ENCODE measurements at places on chromosomes 3 and 15.

DNA sequence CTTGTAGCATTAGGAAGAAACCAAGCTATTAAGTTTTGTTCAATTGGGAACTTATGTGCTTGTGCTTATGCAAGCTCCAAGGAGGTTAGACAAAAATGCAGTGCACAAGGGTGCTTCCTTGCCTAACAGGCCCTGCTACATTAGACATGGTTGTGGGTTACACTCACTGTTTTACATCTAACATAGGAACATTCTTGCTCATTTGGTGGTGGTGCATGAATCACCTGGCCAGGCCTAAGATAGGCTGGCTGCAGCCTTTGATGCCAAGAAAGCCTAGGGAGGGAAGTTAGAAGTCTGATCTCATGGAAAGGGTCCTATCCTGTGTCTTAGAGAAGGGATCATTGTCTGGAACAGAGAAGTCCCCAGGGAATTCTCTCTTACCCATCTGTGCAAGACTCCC lies 43.5 kb downstream of the CA12 start:
- DNase-seq, result no peak

GRCh38 chr15:52710050-52710707 lies 31.0 kb upstream of the ATOSA start:
- no peak for DNase-seq

DNA sequence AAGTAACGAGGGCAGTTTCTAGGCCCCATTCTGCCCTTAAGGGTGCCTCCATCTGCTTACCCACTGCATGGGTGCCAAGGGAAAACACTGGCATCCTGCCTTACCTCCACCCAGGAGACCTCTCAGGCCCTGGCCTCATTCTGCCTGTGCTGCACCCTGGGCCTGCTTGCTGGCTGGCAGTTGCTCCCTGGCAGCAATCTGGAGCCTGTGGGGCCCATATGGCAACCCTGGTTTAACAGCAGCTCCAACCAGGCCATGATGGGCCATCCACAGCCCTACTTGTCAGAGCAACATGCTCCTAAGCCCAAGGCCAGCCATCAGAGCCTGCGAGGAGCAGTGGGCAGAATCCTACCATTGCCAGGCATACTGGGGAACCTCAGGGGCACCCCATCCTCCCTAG lies 3.7 kb downstream of the C3orf18 start:
- DNase-seq, result no peak

DNA sequence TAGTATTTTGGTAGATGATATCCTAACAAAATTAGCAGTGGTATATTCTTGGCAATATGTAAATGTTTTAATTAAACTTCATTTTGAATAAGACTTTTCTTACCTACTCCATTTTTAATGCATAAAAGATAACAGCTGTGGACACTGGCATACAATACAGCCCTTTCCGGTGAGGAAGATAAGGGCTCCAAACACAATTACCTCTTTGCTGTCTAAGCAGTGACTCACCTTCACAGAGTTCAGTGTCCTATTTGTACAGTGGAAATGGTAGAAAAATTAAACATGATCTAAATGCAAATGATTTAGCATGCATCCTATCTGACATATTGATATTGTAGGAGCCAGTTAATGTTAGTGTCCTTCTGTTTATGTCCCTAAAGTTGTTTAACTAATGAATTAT lies 969.4 kb downstream of the PLOD2 start:
- DNase-seq, result no peak

DNA sequence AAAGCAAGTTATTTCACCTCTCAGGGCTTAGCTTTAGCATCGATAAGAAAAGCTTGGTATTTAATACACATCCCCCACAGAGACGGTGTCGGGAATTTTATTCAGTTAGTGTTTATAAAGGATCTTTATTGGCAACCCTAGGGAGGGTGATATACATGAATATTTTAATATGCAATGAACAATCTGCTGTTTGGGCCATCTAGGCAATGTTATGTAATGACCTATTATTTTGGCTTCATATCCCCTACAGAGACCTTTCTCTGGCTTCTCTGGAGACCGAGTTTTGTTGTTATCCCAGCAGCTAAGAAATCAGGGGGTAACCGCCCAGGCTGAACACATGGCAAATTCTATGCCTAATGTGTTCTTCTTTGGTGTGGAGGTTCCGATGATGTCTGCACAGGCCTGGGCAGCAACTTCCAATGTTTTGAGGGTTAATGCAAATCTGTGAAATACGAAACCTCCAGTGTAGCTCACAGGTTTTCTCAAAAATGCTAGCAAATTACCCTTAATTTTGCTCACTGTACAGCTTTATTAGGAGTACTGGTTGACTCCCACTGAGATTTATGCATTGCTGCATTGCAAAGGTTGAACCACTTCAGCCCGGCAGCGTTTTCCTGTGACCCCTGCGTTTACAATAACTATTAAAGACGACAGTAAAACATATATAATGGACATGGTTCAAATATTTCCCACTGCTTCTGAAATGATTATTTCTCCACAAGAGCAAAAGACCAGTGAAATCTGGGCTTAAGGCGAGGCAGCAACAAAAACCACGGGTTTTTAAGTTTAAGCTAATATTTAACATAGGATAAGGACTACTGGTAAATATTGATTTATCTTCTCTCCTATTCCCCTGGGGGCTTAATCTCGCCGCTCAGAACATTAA lies 298.3 kb upstream of the NR2E3 start:
- no peak for DNase-seq

DNA sequence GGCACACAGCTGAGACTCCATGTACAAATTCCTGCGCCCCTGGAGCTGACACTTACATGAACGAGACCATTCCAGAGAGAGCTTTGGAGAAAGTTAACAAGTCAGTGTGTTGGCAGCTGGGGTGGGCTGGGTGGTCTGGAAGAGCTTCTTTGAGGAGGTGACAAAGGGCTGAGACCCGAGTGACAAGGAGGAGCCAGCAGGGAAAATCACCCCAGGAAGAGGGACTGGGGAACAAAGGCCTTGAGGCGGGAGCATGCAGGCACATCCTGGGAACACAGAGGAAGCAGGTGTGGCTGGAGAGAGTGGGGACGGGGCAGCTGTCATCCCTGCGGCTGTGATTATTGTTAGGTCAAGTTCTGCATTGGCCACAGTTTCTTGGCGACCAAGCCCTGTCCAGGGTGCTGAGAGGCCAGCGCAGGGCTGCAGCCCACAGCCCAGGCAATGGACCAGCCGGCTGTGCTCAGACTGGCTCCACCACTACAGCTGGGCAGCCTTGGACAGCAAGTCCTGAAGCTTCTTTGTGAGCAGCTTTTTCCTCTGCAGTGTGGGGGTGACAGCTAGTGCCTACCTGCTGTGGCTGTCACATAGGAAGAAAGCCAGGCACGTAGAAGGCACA lies 34.2 kb upstream of the PRR23E start:
- no peak for DNase-seq

GRCh38 chr15:90869140-90869541 lies 753 bp downstream of the FURIN start:
- DNase-seq, result no peak

DNA sequence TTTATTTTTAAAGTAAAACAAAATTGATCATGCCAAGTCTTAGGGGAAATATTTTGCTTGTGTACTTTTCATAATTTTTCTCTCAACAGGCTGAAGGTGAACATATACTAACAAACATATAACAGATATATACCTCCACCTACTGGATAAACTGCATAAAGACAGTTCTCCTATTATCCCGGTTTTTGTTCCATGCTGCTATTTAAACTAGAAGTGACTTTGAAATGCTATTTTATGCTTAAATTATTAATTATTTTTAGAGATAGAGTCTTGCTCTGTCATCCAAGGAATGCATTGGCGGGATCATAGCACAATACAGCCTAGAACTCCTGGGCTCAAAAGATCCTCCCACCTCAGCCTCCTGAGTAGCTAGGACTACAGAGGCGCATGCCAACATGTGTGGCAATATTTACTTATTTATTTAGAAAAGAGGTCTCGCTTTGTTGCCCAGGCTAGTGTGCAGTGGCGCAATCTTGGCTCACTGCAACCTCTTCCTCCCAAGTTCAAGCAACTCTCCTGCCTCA lies 49.8 kb downstream of the ST3GAL6 start:
- DNase-seq, result peak; percentile 16

GRCh38 chr3:123046262-123047061 lies 18.9 kb upstream of the SEMA5B start:
- no peak for DNase-seq

DNA sequence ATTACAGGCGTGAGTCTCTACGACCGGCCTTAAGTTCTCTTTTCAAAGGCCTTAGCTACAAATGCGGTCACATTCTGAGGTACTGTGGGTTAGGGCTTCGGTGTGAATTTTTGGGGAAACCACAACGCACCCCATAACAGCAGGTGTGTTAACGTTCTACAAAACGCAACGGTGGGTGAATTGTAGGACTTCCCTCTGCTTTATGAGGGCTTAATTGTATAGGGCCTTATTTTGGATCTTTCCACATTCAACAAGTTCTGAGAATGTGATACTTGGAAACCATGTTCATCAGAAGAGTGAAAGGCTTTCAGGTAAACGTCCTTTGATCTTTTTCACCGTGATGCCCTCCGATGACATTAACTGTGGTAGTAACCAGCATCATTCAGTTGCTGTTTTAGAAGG lies 998.6 kb upstream of the CFAP20DC start:
- DNase-seq, result peak; percentile 62

- no peak for DNase-seq
These were observed 25.4 kb downstream of the LINGO1 start for GRCh38 chr15:77607111-77607893.

DNA sequence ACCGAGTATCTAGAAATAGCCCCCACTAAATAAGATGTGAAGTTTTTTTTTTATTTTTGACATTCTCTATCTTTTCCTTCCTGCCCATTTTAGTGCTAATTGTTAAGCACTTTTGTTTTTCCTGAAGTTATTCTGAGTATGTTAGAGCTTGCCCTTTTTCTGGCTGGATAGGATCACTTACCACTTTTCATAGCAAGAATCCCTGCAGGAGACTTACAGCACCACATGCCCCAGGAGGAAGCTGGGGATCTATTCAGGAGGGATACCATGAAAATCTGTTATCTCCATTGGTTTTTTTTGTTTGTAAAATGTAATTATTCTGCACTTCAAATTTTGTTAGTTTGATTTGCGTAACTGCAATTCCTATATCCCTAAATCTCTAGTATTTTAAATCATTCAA lies 968.4 kb downstream of the ZPLD1 start:
- DNase-seq, result no peak

DNA sequence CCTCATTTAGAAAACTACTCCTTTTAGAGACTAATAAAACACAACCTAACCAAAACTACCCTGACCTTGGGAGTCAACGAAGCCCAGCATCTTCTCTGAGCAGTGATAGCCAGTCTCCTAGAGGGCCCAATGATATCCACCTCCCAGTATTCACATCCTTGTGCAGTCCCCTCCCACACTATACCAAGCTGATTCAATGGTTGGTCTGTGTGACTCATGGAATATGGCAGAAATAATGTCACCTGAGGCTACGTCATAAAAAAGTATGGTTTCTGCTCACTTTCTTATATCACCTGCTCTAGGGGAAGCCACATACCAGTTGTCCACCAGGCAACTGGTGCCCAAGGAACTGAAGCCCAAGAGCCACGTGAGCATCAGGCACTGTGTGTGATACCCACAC lies 21.4 kb upstream of the USF3 start:
- DNase-seq, result no peak

- no peak for DNase-seq
These were observed 42.2 kb downstream of the FOXP1 start for GRCh38 chr3:71541313-71541712.

- DNase-seq, result no peak
These were observed 90.6 kb downstream of the CACNA1D start for GRCh38 chr3:53585049-53585448.

- DNase-seq, result no peak
These were observed 788.7 kb downstream of the OTOL1 start for GRCh38 chr3:162285259-162285658.

- DNase-seq, result no peak
These were observed 35.7 kb downstream of the ST3GAL6 start for GRCh38 chr3:98798820-98799219.

GRCh38 chr3:78785004-78785403 lies 982.8 kb downstream of the ROBO1 start:
- no peak for DNase-seq

DNA sequence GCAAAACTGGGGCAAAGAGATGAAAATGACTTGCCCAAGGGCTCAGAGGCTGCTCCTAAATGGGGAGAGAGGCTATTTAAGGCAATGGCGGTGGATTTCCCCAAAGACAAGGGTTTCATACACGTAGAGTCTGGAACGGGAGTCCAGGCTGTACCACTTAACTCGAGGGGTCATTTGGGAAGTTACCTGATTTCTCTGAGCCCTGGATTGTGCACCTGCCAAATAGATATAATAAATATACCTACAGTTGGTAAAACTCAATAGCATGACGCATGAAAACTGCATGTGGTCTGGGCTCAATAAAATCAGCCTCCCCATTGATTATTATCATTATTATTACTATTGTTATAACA lies 1.3 kb upstream of the ITPR1 start:
- no peak for DNase-seq

DNA sequence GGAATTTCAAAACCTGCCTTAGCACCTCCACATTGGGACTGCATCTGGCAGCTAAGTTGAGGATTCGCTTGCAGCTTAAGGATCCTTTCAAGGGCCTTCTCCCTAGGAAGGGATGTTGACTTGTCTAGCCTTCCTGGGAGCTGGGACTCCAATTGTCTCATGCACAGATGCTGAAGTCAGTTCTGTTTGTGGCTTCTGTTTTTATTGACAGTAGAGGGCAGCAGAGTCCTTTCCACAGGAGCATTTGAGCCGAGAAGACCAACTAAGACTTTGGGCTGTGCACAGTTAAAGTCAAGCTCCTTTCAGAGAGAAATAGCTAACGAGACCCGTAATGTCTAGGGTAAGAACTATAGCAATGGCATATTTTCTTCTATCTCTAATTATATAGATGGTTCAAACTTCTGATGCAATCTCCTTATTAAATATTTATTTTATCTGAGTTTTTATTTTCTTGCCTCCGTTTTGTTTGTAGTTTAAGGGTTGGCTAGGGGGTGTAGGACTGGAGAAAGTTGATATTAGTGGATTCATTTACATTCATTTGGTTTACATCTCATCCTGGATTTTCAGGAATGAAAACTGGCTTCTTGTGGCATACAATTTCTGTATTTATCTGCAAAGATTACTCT lies 59.7 kb upstream of the KBTBD8 start:
- DNase-seq, result peak; percentile 62

- no peak for DNase-seq
These were observed 70.3 kb downstream of the SCN5A start for GRCh38 chr3:38579141-38579540.

DNA sequence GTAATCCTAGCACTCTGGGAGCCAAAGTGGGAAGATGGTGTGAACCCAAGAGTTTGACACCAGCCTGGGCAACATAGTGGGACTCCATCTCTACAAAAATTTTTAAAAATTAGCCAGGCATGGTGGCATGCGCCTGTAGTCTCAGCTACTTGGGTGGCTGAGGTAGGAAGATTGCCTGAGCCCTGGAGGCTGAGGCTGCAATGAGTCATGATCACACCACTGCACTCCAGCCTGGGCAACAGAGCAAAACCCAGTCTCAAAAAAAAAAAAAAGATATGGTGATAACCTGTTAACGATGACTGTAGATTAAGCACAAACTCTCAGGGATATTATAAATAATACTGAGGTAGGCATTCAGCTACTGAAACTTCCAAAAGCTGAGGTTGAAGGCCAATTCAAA lies 107.5 kb downstream of the SLC49A4 start:
- DNase-seq, result no peak

- DNase-seq, result no peak
These were observed 11.7 kb downstream of the SLC30A4 start for GRCh38 chr15:45510758-45511280.

Measured in activated CD4-positive, alpha-beta T cell treated with anti-CD3 and anti-CD28 coated beads, Interleukin-2, Interleukin-6, amounts not matched to agents 100 ng/mL and 50 ng/mL, durations not matched to agents 16 hours and 8 hours (primary cell).